ENCODE measurements at places on chromosomes 4 and X.

DNA sequence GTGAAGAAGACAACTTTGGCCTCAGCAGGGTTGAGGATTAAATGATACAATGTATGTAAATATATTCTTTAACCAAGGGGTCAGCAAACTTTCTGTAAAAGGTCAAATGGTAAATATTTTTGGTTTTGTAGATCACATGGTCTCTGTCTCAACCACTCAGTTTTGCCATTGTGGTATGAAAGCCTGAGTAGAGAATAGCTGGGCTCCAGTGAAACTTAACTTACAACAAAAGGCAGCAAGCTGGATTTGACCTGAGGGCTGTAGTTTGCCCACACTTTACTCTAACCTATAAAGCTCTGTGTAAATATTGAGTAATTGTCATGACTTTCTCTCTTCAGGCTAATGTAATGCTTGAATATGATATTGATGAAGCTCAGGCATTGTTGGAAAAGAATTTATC is 19.6 kb downstream of the VBP1 start:
- no peak for DNase-seq

- no peak for DNase-seq
Measured at GRCh38 chr4:169741569-169741968, 16.2 kb downstream of the HPF1 start.

DNA sequence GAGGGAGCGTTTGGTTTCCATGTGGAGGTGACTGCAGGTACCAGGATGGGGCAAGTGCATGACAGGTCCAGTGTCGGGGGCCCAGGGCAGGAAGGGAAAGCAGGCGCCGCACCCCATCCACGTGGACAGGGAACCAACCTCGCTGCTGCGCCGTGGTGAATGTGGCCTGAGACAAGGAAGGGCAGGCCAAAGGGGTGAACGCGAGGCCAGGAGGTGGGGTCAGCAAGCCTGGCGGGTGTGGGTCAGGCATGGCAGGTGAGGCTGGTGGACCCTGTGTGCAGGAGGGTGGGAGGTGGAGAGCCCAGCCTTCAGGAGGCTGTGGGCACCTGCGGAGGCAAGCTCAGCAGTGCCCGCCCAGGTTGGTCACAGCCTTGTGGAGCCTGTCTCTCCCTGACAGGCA is 14.7 kb downstream of the SH3BP2 start:
- DNase-seq, result no peak

DNA sequence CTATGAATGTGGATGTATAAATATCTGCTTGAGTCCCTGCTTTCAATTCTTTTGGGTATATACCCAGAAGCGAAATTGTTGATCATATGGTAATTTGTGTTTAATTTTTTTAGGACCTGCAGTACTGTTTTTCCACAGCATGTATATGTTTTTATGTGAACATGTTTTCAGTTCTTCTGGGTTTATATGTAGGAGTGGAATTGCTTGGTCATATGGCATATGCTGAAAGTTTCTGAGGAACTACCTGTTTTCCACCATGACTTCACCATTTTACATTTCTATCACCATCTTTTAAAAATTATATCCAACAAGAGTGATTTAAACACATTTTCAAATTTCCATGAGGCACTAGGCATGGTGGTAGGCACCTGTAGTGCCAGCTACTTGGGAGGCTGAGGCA is 8.2 kb downstream of the PPAT start:
- no peak for DNase-seq

GRCh38 chrX:53256446-53257041 is 24.8 kb downstream of the IQSEC2 start:
- DNase-seq, result no peak

DNA sequence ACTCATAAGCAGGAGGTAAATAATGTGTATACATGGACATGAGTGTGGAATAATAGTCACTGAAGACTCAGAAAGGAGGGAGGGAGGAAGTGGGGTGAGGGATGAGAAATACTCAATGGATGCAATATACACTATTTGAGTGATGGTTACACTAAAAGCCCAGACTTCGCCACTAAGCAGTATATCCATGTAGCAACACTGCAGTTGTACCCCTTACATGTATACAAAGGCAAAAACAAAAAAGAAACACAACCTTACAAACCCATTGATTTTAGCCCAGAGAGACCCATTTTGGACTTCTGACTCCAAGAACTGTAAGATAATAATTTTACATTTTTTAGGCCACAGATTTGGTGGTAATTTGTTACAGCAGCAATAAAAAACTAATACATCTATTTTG is 51.5 kb downstream of the VMA21 start:
- DNase-seq, result no peak

GRCh38 chr4:179110356-179110755 is 1668.1 kb upstream of the AGA start:
- DNase-seq, result no peak

GRCh38 chrX:115021121-115021520 is 3.7 kb upstream of the IL13RA2 start:
- no peak for DNase-seq

DNA sequence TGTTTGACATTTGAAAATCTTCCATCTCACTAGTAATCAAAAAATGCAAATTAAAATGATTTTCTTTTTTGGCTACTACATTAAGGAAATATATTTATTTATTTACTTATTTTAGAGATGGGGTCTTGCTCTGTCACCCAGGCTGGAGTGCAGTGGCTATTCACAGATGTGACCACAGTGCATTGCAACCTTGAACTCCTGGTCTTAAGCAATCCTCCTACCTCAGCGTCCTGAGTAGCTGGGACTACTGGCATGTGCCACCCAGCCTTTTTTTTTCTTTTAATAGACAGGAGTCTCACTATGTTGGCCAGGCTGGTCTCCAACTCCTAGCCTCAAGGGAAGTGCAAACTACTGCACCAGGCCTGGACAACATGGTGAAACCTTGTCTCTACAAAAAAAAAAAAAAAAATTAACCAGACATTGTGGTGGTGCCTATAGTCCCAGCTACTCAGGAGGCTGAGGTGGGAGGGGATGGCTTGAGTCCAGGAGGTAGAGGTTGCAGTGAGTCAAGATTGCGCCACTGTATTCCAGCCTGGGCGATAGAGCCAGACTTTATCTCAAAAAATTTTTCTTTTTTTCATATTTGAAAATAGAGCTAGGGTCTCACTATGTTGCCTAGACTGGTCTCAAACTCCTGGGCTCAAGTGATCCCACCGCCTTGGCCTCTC is 4.4 kb upstream of the SMIM14 start:
- no peak for DNase-seq

DNA sequence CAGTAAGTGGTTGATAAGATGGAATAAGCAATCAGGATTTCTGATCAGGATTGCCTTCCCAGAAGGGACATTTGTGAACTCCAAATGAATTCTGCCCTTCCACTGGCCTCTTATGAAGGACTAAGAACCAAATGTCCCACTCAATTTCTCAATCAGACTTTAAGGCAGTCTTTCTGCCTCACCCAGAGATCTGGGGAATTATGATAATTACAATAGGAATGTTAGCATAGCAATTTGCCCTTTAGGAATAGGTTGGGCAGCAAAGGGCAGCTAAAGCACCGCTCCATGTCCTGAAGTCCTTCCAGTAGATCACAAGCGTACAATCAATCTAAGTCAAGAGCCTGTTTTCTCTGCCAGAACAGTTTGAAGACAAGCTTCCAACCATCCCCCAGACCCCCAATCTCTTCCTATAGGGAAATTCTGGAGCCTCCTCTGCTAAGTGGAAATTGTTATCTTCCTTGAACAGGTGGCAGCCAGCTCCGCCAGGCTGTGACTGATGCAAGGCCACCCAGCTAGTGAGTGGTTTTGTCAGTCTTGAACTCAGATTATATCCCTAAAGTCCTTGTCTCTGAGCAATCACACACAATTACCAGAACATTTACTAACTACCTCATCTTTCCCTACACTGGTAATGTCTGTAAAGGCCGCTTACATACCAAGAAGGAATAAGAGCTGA is 18.6 kb downstream of the NKX3-2 start:
- DNase-seq, result no peak

DNA sequence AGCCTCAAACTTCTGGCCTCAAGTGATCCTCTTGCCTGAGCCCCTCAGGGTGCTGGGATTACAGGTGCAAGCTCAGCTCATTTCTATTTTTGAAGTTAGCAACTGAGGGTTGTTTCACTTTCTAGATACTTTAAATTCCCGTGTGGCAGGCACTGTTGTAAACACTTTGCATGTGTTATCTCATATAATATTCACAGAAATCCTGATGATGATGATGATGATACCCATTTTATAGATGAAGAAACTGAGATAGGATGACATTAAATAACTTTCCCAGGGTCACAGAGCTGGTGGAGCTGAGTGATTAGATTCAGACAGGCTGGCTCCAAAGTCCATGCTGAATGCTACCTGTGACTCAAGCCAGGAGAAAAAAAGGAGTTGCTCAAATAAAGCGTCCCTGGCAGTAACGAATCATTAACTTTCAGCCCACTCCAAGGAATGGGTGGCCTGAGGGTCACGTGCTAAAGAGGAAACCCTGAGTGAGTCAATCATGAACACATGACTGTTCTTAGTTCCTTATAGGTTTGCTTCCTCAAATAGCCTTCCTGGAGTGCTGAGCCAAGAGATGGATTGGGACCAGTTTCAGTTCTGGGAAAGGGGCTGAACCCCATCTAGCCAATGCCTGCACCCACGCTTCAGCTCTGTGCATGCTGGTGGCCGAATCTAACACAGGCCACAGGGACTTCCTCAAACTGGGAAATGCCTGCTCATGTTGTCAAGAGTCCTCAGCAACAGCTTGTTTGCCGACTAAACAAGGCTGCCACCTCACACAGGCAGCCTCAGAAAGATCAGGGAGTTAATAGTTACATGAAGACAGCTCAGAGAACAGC is 52.8 kb downstream of the RBM47 start:
- DNase-seq, result no peak

DNA sequence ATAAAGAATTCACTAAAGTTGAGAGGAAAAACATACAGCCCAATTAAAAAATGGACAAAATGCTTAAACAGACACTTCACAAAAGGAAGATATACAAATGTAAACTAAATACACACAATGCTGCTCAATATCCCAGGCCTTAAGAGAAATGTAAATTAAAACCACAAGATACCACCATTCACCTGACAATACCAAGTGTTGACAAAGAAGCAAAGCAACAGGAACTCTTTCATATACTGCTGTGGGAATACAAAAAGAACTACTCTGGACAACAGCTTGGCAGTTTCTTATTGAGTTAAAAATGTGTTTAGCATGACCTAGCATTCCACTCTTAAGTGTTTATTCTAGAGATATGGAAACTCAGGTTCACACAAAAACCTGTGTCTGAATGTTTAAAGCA is 71.3 kb downstream of the ABCB7 start:
- no peak for DNase-seq

DNA sequence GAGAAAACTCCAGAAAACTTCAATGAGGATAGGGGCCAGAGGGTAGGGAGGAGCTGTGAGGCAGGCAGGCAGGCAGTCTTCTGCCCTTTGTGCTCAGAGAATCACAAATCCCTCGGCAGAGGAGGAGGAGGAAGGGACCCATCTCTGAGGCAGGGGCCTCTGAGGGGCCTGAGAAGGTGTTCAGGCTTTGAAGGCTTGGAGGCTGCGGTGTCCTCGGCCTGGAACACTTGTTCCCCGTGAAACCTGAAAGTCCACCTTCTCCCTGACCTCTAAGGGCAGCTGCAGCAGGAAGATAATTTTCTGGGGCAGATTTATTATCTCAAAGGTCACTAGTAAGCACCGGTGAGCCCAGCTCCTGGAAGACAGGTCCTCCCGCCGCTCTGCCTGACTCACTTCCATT is 200.3 kb upstream of the BCOR start:
- no peak for DNase-seq

GRCh38 chrX:3678328-3678727 is 35.1 kb downstream of the PRKX start:
- DNase-seq, result no peak

DNA sequence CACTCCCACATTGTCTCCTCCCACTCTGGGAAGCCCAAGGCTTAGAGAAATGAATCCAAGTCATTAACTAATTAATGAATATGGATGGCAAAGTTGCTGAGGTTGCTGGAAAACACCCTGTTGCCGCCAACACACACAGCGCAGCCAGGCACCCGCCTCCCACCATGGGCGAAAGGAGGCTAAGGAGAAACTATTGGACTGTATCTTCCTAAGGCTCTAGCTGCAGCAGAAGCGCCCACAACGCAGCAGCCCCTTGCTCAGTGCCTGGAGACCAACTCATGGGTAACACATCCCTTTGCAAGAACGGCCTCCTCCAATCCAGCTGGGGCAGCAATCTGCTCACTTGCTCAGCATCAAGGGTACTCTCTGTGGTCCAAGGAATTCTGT is 34.2 kb downstream of the TSC22D3 start:
- DNase-seq, result no peak

- DNase-seq, result no peak
Measured at GRCh38 chrX:110159865-110160264, 157.0 kb downstream of the TMEM164 start.

DNA sequence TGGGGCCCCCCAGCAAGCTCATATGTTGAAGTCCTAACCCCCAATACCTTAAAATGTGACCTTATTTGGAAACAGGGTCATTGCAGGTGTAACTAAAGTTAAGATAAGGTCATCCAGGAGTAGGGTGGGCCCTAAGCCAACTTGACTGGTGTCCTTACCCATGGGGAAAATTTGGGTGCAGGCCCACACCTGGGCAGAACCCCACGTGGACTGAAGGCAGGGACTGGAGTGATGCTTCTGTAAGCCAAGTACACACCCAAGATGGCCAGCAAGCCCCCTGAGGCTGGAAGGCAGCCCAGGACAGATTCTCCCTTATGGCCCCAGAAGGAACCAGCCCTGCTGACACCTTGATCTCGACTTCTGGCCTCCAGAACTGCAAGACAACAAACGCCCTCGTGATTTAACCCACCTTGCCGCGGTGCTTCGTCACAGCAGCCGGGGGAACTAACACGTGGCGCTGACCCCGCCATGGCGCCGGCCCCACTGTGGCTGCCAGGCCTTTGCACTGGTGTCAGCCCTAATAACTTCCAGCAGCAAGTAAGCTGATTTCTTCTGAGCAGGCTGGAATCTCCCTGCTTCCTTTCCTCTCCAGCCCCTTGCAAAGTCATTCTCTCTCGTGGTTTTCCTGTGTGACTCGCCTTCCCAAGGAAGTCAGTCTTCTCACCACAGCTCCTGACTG is 23.2 kb upstream of the MXD4 start:
- no peak for DNase-seq

DNA sequence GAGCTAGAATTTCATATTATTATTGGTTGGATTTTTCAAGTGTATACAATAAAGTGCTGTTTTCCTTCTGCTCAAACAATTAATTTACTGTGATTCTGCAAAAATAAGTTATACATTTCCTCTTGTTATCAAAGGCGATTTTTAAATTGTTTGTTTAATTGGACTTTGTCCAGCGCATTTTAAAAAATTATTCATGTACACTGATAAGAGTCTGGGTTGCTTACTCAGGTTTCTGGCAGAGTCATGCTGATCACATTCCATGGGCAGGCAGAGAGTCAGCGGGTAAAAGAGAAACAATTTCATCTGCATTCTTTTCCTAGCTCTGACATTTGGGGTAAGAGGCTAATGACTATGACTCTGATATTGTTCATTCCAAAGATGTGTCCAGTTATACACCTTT is 8.9 kb downstream of the FAT4 start:
- DNase-seq, result no peak

Data from stimulated activated naive CD4-positive, alpha-beta T cell treated with Interleukin-2 at 50 U/mL for 16 hours (primary cell).